Stimulated activated CD8-positive, alpha-beta memory T cell treated with anti-CD3 and anti-CD28 coated beads, Interleukin-15, amount 100 ng/mL, for 1 hour (primary cell): ENCODE measurements at places on chromosomes 3 and 15.

- no peak for DNase-seq
Observed at GRCh38 chr3:116863822-116864589, 154.4 kb downstream of the TUSC7 start.

- DNase-seq = no peak
Observed at GRCh38 chr15:93553167-93553935, 464.3 kb upstream of the RGMA start.

DNA sequence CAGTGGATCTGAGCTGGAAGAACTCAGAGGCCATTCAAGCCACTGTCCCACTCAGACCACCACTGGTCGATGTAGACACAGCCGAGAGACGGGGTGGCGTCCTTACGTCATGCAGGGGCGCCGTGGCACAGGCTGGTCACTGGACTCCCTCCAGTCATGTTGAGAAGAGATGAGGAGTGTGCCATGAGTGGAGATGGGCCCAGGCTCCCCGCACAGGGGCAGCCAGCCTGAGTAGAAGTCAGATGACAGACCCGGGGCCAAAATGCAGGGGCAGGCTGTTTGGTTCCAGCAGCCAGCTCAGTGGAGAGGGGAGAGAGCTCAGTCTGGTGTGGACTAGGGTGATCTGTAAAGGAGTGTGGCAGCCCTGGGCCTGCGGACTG is 33.4 kb upstream of the KIF23 start:
- DNase-seq = no peak

GRCh38 chr3:34323517-34323916 is 525.1 kb downstream of the PDCD6IP start:
- no peak for DNase-seq

GRCh38 chr15:66981771-66982170 is 83.6 kb upstream of the SMAD3 start:
- no peak for DNase-seq

GRCh38 chr3:5464649-5465048 is 277.1 kb downstream of the EDEM1 start:
- no peak for DNase-seq

GRCh38 chr3:11825301-11825700 is 21.4 kb downstream of the TAMM41 start:
- DNase-seq = no peak

DNA sequence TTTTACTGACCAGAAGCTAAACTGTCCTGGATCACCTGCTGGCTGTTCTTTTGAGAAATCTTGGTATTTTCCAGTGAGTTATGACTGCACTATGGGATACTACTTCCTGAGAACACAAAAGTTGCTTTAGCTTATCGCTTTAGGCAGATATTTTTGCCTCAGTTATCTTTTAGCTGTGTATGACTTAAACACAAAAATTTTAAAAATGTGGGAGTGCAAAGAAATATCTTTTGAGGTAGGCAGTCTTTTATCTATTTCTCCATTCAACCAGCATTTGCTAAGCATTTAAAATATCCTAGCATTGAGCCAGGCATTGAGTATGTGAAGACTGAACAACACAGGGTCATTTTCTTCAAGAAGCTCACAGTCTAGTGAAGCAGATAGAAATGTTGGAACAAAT is 981.9 kb downstream of the FHIT start:
- DNase-seq = no peak

GRCh38 chr3:138451595-138452162 is 17.3 kb downstream of the ESYT3 start:
- no peak for DNase-seq

DNA sequence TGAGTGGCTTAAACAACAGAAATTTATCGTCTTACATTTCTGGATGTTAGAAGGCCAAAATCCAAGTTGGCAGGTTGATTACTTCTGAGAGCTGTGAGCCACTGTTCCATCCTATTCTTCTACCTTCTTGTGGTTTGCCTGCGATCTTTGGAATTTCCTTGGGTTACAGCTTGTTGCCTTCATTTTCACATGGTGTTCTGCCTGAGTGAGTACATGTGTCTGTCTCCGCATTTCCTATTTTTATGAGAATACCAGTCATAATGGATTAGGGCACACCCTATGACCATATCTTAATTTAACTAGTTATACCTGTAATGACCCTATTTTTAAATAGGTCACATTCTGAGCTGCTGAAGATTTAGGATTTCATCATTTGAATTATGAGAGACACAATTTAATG is 294.3 kb downstream of the CNTN4 start:
- DNase-seq = no peak

- DNase-seq = no peak
Observed at GRCh38 chr3:172746475-172746874, 4.1 kb upstream of the ECT2 start.

DNA sequence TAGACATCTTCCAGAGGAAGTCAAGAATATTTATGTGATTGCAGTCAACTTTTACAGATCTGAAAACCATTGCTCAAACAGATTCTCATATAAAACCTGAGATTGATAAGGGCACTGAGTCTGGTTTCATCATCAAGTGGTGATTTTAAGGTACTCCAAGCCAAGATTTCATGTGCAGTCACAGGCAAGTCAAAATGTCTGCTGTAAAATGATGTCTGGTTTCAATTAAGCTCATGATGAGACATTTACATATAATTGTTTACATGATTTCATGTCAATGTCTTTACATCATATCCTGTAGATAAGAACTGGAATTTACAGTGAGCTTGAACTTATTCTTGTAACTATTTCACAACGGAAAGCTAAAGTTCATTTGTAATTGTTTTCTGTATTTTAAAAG is 1215.5 kb downstream of the ROBO2 start:
- no peak for DNase-seq

DNA sequence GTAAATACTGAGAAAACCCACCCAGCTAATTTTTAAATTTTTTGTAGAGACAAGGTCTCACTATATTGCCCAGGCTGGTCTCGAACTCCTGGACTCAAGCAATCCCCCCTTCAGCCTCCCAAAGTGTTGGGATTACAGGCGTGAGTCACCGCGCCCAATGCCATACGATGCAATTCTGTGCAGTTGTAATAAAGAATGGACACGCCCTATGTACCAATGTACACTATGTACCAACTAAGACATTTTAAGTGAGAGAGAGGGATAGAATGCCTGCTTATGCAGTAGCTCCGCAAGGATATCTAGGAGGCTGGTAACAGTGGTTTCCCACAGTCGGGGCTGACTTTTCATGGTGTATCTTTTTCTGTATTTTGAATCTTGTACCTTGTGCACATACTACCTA is 14.6 kb downstream of the ZNF710 start:
- no peak for DNase-seq

DNA sequence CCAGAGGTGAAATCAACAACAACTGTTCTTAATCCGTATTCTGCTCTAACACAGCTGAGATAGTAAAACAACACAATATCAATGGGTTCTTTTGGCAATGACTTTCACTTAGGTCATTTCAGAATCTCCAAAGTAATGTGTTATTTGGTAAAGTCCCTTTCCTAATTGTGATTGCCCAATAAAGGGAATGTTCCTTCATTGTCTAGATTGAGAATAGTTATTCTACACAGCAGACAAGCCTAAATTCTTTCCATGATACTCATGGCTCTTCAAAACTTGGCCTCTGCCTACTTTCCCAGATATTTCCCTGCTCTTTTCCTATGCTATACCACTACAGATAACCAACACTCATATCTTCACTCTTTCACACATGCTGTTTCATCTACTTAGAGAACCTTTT is 219.8 kb downstream of the FMN1 start:
- no peak for DNase-seq

- no peak for DNase-seq
Observed at GRCh38 chr3:87694678-87695077, 364.1 kb downstream of the CGGBP1 start.

DNA sequence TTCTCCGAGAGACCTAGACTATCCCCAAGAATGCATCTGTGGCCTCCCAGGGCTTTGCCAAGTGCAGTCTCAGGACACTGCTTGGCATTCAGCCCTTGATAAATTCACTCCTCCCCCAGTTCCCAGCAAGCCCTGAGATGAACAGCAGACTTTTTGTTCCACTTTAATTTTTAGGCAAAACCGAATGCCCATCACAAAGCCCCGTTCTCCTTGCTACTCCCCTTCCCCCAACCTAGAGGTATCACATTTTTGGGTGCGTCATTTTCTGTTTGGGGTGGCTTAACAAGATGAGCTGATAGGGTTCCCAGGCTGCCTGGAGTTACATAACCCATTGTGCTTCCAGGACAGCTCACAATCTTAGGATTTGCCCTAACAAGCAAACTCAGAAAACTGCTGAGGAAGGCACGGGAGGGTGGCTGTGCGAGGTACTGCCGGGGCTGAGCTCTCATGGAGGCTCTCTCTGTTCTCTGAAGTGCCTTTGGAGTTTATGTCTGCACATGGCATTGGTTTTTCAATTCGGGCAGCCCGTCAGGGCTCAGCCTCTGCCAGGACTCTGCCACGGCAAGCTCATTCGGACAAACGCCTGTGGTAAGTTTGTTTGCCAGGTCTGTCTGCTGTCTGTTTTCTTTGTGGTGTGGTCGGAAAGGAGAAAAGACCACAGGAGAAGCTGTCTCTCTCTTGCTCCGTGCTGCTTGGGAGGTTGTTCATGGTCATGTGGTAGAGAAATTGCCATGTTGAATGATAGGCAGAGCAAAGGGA is at the start of gene TRAK1:
Gene TRAK1, plus strand, starts transcription at position 385 of the 759 bp plus-strand sequence. Its CDS starts 113 bp downstream, at position 498.
- no peak for DNase-seq

GRCh38 chr15:69315402-69316110 is 16.8 kb downstream of the PAQR5 start:
- no peak for DNase-seq

GRCh38 chr3:195904368-195904767 is 4.0 kb downstream of the TNK2 start:
- no peak for DNase-seq

GRCh38 chr15:52682200-52682599 is 3.0 kb upstream of the ATOSA start:
- no peak for DNase-seq

DNA sequence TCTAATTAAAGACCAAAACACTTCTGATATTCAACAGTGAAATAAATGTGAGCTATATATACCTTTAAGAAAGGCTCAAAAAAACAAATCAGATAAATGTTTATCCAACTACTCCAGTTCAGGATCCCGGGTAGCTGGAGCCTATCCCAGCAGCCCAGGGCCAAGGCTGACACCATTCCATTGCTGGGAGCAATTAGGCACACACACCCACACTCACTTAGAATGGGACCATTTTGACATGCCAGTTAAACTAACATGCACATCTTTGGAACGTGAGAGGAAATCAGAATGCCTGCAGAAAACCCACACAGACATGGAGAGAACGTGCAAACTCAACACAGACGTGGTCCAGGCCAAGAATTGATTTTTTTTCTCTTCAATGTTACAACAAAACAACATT is 30.0 kb upstream of the PLSCR4 start:
- no peak for DNase-seq

GRCh38 chr3:48413611-48414010 is 16.3 kb downstream of the PLXNB1 start:
- DNase-seq = no peak

- no peak for DNase-seq
Observed at GRCh38 chr15:54033869-54034458, 55.7 kb downstream of the UNC13C start.
